A549 treated with DMSO at 1 μM for 4 hours (cell line): ENCODE measurements at places on chromosomes 4 and X. TPM values are rescaled to one million over a fixed set of nuclear protein-coding genes. Genes with fewer than 3 reads are reported as not detected.

Gene C4orf50
- not detected in 5 replicates for total RNA-seq

Gene PCDH11X
- total RNA-seq = 0.01 to 0.02 TPM (median 0.02 TPM) in 3 of 5 replicates, not detected in the others

Gene LRIT3
- 0.03 to 0.07 TPM (median 0.06 TPM) in 4 of 5 replicates, not detected in the other for total RNA-seq

Gene CLDN34
- not detected in 5 replicates for total RNA-seq

Gene HELT
- not detected in 5 replicates for total RNA-seq

Gene GUCY2F
- not detected in 5 replicates for total RNA-seq

Gene HHIP
- 0.71 to 1.2 TPM (median 0.84 TPM) in 5 replicates for total RNA-seq

Gene TBC1D8B
- total RNA-seq = 1.2 to 2.0 TPM (median 1.7 TPM) in 5 replicates

Gene TLR7
- 0.04 TPM in 1 of 5 replicates, not detected in the others for total RNA-seq

Gene HERC5
- 4.4 to 5.2 TPM (median 4.7 TPM) in 5 replicates for total RNA-seq

Gene IL13RA1
- 46.1 to 57.1 TPM (median 54.2 TPM) in 5 replicates for total RNA-seq

Gene SPANXD
- total RNA-seq = 0.17 TPM in 1 of 5 replicates, not detected in the others

Gene NEXMIF
- total RNA-seq = 0.01 to 0.23 TPM (median 0.02 TPM) in 4 of 5 replicates, not detected in the other

Gene DCAF8L2
- not detected in 5 replicates for total RNA-seq

Gene STOX2
- total RNA-seq = 3.1 to 4.1 TPM (median 3.7 TPM) in 5 replicates

Gene BTC
- total RNA-seq = 0.76 to 1.8 TPM (median 1.2 TPM) in 5 replicates

Gene TIGD4
- total RNA-seq = 0.09 to 0.31 TPM (median 0.23 TPM) in 5 replicates

Gene MGAT4D
- total RNA-seq = not detected in 5 replicates

Gene CLCN4
- total RNA-seq = 3.5 to 4.4 TPM (median 4.2 TPM) in 5 replicates

Gene UGT2B15
- total RNA-seq = 0.06 to 0.11 TPM (median 0.08 TPM) in 4 of 5 replicates, not detected in the other

Gene TTC29
- total RNA-seq = 0.07 TPM in 1 of 5 replicates, not detected in the others

Gene SPARCL1
- total RNA-seq = not detected in 5 replicates
